ENCODE measurements at places on chromosomes 11 and 22.
A peak's percentile ranks its signal among the peaks of the same experiment; 100 is the strongest.

DNA sequence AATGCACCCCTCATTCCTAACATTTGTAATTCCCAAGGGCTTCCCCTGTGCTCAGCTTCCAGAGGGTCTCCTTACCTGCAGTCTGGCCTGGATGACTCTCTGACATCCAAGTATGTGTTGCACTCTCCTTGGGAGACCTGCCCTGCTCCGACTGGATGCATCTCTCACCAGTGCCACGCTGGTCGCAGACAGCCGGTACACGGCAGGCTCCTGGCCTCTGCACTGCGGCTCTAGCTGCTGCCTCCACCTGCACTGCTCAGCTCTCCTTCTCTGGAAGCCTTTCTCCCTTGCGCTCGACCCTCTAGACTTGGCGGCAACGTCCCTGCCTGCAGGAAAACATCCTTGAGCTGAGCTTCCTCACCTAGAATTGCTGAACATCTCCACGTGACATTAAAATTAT lies 685.9 kb downstream of the BRD1 start:
- DNase-seq: no peak

GRCh38 chr11:101323997-101324396 lies 194.4 kb upstream of the PGR start:
- no peak for DNase-seq

DNA sequence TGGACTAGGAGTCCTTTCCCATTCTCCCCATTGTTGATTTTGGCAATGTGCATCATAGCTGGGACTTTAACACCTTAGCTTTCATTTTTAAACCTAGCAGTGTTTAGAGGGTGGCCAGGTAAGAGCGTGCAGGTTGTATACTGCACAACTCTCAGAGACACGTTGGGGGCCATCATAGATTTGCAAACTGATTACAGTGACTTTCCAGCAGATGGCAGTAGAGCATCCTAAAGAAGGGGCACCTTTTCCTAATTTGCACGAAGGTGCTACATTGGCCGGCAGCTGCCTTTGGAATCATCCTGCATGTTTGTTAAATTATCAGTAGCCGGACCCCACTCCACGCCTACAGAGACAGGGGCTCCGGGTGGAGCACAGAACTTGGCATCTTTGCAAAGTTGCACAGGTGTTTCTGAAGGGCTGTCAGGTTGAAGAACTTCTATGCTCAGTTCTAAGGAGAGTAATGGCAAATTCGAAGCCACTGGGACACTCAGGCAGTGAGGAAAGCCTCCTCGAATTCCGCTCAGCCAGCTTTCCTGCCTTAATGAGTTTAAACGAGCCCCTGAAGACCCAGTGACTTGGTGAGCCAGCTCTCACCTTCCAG lies 7.7 kb downstream of the LHFPL7 start:
- DNase-seq: no peak

GRCh38 chr11:16494918-16495691 lies 138.8 kb upstream of the SOX6 start:
- no peak for DNase-seq

DNA sequence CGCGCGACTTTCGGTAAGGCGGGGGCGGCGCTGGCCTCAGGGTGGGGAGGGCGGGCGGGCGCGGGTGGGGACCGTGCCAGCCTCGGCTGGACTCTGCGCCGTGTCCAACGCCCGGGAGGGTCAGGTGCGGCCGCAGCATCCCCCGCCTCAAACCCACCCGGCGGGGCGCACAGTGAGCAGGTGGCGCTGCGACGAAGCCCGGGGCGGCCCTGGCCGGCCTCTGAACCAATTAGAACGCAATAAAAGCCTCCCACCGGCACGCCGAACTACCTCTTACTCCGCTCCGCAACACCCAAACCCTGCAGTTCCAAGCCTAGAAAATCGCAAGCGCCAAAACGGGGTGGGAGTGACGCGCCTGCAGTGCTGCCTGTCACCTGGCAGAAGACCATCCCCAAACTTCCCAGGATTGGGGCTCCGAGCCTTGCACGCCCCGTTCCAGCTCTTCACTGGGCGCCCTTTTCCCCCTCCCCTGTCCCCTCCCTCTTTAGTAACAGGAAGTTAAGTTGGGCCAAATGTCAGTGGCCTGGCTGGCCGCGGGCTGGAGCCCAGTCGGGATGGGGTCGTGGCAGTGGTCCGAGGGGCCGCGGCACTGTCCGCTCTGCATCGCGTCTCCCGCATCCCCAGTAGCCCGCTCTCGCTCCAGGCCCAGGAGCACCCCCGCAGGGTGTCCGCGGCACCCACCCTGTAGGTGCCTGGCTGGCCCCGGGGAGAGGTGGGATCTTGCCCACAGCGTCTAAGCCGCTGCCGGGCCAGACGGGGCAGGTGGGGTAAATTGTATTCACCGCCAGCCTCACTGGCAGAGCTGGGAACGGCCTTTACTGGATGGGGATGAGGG lies 541 bp downstream of the MICAL2 start:
- DNase-seq: peak; percentile 87

- no peak for DNase-seq
Measured at GRCh38 chr11:60757231-60757800, 649 bp downstream of the MS4A15 start.

DNA sequence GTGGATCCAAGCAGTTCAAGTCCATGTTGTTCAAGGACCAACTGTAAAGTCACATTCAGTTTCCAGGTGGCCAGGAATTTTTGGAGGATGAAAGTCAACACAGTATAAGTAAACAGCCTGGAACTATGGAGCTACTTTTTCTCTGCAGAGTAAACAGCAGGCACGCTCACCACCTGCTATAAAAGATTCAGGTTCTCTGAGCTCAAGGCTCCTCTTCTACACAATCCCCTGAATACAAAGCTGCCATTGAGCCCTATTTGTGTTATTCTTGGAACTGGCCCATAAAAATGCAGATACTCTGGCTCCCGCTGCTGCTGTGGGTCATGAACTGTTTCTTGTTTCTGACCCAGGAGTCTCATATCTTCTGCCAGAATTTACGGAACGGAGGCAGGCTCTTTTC lies 56.9 kb upstream of the PRR5 start:
- DNase-seq: no peak

DNA sequence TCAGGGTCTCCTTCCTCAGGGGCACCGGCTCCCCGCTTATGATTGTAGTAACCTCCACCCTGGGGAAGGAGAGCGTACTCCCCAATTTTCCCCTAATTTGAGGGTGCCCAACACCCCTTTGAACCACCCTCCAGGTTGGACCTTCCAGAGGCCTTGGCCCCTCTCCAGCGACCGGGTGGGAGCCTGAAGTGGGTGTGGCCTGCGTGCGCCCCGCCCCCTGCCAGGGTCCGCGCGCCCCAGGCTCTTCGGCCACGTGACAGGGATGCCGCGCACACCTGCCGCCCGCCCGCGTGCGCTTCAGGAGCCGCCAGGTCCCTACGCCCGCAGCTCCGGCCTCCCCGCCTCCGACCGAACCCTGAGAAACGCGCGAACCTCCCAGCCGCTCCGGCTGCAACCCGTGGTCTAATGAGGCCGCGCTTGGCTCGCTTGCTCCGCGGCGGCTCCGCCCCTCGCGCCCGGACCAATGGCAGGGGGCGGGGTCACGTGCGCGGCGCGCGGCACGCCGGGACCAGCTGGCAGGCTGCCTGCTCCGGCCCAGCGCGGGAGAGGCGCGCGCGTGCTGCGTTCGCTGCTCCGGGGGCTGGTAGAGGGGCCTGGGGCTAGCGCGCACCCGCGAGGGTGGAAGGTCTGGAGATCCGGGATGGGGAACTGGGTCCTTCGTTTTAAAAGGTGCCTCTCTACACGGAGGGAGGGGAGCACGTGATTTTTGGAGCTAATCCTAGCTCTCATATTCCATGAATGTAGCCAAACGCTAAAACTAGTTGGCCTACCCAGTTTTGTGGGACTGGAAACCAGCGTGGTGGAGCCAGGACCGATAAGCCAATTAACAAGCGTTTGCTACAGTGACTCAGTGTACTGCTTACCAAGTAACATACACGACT lies at the start of gene FOXRED2:
Gene FOXRED2 (minus strand): TSS at position 404 of the 881 bp plus-strand sequence. CDS start 618 bp downstream, outside the sequence.
- peak; percentile 89 for DNase-seq

DNA sequence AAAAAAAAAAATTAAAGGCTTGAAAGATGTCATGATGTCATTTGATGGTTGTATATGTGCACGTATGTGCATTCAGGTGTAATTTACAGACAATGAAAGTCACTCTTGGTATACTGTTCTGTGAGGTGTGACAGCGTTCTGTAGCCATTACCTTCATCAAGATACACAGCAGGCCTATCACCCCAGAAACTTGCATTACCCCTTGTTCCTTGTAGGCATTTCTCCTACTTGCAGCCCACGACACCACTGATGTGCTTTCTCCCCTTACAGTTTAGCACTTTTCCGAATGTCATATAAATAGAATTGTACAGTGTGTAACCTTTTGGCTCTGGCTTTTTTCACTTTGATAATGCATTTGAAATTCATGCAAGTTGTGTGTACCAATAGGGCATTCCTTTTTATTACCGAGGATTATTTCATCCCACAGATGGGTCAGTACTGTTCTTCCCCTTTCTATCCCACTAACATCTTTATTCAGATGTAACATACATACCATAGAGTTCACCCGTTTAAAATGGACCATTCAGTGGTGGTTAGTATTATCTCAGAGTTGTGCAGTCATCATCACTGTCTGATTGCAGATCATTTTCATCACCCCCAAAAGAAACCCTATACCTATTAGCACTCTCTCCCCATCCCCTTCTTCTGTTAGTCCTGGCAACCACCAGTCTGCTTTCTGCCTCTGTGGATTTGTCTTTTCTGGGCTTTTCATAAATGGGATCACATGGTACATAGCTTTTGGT lies 30.3 kb downstream of the BCR start:
- no peak for DNase-seq

- no peak for DNase-seq
Measured at GRCh38 chr22:37058917-37059701, 7.6 kb downstream of the KCTD17 start.

GRCh38 chr11:3380706-3381545 lies 2.0 kb upstream of the ZNF195 start:
- no peak for DNase-seq

DNA sequence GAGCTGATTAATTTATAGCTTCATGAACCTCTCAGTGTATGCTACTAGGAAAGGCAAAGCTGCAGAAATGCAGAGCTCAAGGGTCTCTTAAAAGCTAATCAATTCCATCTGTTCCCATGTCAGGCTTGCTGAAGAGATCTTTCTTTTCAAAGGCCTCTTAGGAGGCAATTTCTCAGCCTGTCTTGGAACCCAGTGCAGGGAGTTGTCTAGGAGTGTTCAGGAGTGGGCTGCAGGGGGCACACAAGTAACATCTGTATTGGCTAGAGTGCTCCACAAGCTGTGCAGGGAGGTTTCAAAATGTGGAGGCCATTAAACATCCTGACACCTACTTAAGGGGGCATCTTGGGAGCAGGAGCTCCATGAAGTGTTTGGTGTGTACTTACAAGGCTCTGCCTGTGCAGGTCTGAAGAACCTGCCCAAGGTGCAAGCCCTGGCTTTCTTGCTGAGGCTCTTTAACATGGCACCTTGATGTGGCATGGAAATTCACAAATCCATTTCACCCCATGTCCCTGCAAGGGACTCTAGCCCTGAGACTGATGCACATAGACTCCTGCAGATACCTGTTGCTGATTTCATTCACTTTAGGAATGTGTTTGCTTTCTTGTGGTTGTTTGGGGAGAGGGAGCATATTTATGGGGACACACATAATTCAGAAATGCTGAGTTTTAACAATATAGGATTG lies 134.7 kb downstream of the ME3 start:
- no peak for DNase-seq

GRCh38 chr11:1480191-1480554 lies 6.4 kb downstream of the MOB2 start:
- no peak for DNase-seq

- no peak for DNase-seq
Measured at GRCh38 chr22:42073621-42074041, 417 bp upstream of the PHETA2 start.

DNA sequence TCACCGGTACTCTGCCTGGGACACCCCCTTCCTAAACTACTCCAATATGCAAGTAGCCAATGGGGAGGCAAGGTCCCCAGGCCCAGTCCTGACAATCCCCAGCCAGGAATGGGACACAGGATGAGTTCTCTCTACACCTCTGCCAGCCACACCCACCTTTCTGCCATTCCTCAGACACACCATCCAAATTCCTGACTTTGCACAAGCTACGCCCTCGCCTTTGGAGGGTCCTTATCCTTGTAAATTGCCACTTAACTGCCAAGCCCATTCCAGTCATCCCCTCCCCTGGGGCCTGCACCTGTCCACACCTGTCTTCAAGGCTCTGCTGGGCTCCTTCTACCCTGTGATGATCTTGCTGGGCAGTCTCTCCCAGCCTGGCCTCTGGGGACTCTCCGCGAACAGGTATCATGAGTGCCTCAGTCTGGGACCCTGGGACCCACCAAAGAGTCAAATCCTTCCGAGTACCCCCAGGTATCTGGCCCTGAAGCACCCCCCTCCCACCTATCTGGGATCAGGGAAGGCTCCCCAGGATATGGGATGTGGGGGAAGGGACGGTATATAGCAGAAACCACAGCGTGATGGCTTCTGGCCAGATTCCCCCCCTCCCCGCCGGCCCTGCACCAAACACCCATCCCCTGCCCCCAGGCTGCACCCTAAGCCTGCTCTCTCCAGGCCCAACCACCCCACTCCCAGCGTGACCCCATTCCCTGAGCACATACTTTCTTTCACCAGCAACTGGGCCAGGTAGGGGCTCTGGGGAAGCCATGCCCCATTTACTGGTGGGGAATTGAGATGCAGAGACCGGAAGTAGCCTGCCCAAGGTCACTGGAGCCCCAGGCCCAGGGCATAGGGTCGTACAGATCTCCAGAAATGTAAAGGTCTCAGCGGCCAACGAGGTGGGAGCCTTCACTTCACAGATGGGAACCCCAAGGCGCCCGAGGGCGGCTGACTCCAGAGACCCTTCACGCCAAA lies 806 bp downstream of the ARAP1 start:
- DNase-seq: peak; percentile 72

DNA sequence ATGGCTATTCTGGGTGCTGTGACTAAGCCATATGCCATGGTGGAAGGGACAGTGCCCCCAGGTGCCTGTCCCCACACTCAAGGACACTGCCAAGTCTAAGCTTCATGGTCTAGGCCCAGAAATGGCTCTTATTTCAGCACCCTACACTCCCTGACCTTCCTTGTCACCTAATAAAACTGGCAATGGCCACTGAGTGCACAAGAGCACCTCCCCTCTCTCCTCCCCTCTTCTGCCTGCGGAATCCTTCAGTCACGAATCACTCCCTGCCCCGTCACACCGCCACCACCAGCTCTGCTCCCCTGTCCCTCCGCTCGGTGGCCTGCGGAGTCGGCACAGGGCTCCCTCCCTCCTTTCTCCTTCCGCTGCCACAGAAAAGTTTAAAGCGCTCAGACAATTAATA lies 19.0 kb upstream of the LMO1 start:
- DNase-seq: peak; percentile 24

GRCh38 chr11:3939211-3939610 lies 83.7 kb downstream of the STIM1 start:
- DNase-seq: no peak

GRCh38 chr22:37676736-37677492 lies 1.5 kb downstream of the LGALS1 start:
- DNase-seq: peak; percentile 93

DNA sequence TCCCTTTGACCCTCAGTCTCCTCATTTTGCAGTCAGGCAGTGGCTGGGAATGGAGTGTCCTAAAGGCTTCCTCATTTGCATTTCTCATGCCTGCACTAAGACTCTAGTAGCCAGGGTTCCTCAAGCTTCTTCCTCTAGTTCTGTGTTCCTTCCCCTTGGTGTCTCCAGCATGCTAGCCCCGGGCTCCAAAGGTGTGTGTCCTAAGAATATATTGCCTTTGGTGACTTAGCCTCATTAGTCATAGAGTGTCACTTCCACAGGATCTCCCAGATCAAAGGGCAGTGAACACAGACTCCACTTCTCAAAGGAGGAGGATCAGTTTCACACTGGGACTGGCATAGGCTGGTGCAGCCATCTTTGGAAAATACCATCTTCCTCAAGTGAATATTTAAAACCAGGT lies 21.4 kb upstream of the ACER3 start:
- no peak for DNase-seq
